ENCODE measurements at places on chromosomes 1 and 21.

GRCh38 chr1:209659909-209660308, 7.7 kb upstream of the LAMB3 start:
- DNase-seq, result no peak

DNA sequence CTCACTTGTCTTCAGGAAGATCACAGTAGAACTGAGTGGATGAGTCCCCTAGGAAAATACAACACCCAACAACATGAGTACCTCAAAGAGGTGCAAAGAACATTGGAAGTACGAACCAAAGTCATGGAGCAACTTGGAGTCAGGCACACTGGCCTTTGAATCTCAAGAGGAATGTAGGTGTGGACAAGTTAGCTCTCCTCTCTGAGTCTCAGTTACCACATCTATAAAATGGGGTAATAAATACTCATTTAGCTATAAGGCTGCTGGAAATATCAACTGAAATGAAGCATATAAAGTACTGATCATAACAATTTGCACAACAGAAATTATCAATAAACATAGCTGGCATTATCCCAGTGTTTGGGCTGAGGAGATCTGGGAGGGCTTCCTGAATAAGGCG, 96.7 kb upstream of the JUN start:
- no peak for DNase-seq

DNA sequence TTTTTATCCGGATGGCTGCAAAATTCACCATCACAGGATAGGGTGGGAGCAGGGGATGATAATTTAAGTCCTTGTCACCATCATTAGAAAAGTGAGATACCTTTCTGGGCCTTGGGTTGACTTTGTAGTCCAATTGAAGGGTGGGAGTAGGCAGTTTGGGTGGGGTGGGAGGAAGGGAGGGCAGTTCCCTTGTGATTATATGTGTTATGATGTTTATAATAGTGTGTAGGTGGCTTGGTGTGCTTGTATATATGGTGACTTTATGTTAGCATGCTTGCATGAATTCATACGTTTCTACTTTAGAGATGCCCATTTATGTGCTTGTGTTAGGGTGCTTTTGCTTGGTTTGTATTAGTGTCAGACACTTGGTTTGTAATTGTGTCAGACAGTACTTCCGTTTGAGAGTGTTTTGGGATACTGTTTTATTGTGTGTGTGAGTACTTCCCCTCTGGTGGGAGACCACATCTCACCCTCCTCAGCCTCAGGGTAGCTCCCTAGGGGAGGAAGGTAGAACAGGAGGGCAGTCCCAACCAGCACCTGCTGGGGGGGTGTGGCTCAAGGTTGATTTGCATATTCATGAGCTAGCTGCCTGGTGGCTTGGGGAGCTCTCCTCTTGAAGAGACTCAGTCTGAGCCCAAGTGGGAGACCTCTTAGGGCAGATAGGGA, 6.3 kb upstream of the POU3F1 start:
- no peak for DNase-seq

GRCh38 chr1:28417441-28417922, 47.9 kb downstream of the PHACTR4 start:
- DNase-seq, result peak; percentile 9

DNA sequence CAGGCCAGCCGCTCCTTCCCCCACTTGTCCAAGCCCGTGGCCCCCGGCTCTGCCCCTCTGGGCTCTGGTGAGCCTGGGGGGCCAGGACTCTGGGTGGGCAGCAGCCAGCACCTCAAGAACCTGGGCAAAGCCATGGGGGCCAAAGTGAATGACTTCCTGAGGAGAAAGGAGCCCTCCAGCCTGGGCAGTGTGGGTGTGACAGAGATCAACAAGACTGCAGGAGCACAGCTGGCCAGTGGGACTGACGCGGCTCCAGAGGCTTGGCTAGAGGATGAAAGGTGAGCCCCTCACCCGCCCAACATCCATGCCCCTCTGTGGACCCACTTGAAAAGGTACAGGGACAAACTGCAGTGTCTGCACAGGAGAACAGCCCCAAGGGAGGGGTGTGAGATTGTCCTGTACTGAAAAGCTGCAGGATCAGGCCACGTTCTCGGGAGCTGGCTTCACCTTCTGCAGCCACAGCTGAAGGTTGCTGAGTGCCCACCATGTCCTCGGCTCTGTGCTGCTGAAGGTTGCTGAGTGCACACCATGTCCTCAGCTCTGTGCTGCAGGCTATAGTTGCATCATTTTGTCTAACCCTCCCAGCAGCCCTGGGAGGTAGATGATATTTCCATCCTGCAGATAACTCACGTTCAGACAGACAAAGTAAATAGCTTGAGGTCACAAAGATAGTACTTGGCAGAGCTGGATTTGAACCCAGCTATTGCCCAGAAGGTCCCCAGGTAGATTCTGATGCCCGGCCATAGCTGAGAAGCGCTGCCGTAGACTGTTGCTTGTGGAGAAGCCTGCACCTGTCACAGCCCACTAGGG, 618 bp downstream of the C1orf226 start:
- DNase-seq, result no peak

GRCh38 chr1:227748496-227749182, 13.4 kb downstream of the SNAP47 start:
- peak; percentile 50 for DNase-seq

DNA sequence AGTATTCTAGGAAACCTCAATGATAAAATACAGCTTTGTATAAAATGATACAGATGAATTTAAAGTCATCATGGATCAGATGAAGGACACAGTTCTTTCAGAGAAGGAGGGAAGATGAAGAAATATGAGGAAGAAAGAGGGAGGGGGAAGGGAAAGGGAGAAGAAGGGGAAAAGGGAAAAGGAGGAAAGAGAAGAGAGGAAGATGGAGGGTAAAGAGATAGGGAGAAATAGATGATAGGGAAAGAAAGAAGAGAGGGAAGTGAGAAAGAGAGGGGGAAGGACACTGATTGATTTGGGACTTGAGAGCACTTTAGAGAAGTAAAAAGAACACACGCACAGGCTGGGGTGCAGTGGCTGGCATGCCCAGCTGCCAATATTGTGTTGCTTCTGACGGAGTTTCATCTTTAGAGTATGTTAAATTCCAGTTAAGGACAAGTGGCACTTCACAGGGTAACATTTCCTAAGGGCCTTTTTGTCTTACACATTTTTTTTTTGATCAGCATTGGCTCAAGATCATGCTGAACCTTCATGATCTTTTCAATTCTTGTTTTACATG, 235.9 kb upstream of the DMRTA2 start:
- no peak for DNase-seq

- DNase-seq, result no peak
Measured at GRCh38 chr1:18536356-18536755, 55.6 kb downstream of the KLHDC7A start.

Data from CD4-positive, alpha-beta T cell treated with Interleukin-12 subunit alpha and Interleukin-12 subunit beta, for 1 hour (primary cell).